Endodermal cell (in vitro differentiated cells): ENCODE measurements at places on chromosomes 6 and 20. TPM values are rescaled to one million over a fixed set of nuclear protein-coding genes. Genes with fewer than 3 reads are reported as not detected.
A peak's percentile ranks its signal among the peaks of the same experiment; 100 is the strongest.

DNA sequence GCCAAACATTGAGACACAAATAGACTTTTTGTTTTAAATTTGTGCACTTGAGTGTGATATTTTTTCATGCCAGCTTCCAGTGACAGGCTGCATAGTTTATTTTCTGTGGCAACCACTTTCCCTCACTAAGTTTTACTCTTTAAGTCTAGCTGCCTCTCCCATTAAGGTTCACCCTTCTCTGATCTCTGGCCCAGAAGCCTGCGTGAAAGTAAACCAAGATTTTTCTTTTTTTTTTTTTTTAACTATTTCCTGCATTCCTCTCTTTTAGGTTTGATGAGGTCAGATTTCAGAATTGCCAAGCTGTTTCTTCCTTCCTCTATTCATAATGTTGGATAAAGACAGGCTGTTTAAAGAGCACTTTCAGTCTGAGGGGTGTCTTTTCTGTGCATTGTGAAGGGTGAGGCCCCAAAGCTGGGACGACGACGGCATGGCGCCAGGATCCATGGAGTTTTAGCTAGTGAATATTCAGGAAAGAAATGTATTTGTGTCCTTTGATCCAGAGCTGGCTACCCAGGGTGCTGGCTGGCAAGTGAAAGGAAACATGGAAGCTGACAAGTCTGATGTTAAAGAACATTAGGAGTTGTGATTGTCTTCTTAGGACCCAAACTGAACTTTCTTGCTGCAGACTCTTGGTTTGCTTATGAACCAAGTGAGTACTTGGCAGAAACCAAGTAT lies 50.7 kb downstream of the DOK5 start:
- H3K27ac ChIP-seq: peak overlapping the region; percentile 86
- peak; percentile 50 for DNase-seq
- H3K27me3 ChIP-seq: no peaks in the 10 kb centered on the region
- no peak overlapping the region for H3K4me3 ChIP-seq

GRCh38 chr20:25223179-25223661 lies 24.7 kb upstream of the PYGB start:
- H3K36me3 ChIP-seq: peaks cover 28% of the 10 kb centered on the region
- H3K27ac ChIP-seq: peak overlapping the region; percentile 40
- peak; percentile 90 for DNase-seq

DNA sequence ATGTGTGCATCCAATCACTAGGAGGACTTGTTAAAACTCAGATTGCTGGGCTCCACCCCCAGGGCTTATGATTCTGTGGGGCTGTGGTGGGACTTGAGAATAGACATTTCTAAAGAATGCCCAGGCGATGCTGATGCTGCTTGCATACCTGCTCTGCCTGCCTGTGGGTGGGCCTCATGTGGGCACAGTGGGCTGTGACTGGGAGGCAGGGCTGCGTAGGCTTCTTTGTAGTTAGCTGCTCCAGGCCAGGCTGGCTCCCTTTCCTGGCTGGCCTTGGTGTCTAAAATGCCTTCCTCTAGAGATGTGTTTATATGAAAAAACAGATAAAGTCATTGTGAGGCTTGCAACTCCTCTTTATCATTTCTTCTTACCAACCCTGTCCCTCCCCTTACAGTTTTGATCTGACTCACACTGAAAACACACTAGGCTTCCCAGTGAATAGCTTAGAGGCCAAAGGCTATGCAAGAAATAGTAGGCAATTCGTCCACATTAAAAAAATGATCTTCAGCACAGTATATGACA lies 495.5 kb upstream of the MAP3K7 start:
- H3K4me1 ChIP-seq: peaks cover 16% of the 10 kb centered on the region
- H3K27me3 ChIP-seq: peaks cover 7% of the 10 kb centered on the region
- DNase-seq: peak; percentile 74
- H3K27ac ChIP-seq: no peak overlapping the region
- H3K4me3 ChIP-seq: no peak overlapping the region

DNA sequence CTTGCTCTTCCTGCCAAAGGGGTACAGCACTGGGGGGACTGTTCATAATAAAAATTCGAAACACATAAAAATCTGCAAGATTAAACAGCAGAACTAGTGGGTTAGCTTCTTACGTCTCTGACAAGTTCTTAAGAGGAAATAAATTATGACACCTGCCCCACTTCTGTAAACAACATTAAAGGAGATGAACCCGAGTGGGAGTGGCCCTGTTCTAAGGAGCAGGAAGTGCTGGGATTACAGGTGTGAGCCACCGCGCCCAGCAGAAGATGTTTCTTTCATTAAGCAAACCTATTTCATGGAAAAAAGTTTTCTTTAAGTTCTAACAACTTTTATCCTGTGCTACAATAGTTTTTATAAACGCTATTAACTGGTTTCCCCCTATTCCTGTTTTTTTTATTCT lies 24.6 kb downstream of the USP45 start:
- DNase-seq: no peak
- no peaks in the 10 kb centered on the region for H3K4me1 ChIP-seq
- H3K27ac ChIP-seq: no peak overlapping the region
- H3K36me3 ChIP-seq: peaks cover 26% of the 10 kb centered on the region

ATP9A gene
- total RNA-seq: 23.8 and 26.7 TPM in 2 replicates

DNA sequence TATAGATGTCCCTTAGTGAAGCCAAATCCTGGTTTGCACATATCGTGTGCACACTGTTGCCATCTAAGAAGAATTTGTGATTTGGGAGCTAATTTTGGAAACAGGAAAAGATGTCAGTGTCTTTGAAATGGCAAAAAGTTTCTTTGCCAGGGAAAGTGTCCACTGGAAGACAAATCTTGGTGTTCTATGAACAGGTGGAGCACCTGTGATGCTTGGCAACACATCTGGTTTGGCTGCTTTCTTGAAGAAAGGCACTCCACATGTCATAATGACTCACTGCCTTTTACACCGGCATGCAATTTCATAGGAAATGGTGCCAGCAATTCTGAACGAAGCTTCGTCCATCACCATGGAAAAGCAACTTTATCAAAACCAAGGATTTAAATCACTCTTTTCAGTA lies 1040.0 kb upstream of the MAP3K7 start:
- H3K27me3 ChIP-seq: no peaks in the 10 kb centered on the region
- no peak overlapping the region for H3K4me3 ChIP-seq
- H3K27ac ChIP-seq: no peak overlapping the region
- H3K4me1 ChIP-seq: no peaks in the 10 kb centered on the region
- H3K36me3 ChIP-seq: no peaks in the 10 kb centered on the region

BTBD3 gene
- 80.4 and 81.7 TPM in 2 replicates for total RNA-seq

GRCh38 chr6:128112494-128112893 lies 211.6 kb upstream of the THEMIS start:
- H3K36me3 ChIP-seq: no peaks in the 10 kb centered on the region
- no peak for DNase-seq
- no peak overlapping the region for H3K27ac ChIP-seq
- no peaks in the 10 kb centered on the region for H3K4me1 ChIP-seq

DNA sequence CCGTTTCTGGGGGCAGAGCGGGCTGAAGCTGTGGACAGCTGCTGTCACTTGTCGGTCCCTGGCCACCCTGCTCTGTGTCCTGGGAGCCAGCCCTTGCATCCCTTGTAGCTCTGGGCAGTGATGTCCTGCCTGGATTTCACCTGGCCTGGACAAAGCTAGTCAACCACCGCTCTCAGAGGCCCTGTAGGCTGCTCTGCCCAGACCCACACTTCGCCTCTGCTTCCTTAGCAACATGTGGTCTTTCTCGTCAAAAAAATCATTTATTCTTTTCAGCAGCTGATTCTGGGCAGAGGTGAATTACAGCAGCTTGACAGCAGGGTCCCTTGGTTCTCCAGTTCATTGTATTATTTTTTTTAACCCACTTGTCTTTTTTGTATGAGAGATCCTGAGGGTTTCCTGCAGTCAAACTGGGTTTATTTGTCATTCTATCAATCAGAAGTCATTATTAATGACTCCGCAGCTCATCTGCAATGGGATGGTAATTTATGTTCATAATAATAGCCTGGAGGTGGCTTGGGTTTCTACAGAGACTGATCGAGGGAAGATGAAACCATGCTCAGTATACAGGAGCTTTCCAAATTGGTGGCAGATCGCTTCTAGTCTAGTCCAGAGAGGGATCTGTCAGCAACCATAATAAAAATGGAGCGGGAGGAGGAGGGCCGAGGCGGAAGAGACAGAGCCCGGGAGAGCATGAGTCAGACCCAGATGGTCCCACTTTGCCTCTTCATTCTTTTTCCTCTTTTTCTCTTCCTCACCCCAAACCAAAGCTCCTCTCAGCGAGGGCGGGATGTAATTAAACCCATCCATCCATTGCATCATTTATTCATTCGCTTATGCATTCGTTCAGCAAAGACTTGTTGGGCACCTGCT lies 22.4 kb downstream of the EDN3 start:
- H3K36me3 ChIP-seq: no peaks in the 10 kb centered on the region
- no peak overlapping the region for H3K4me3 ChIP-seq
- peak overlapping the region; percentile 47 for H3K27ac ChIP-seq

GRCh38 chr6:125198398-125198937 lies 44.9 kb downstream of the TPD52L1 start:
- DNase-seq: no peak
- peaks cover 3% of the 10 kb centered on the region for H3K4me1 ChIP-seq
- H3K27ac ChIP-seq: no peak overlapping the region
- H3K36me3 ChIP-seq: no peaks in the 10 kb centered on the region
- no peak overlapping the region for H3K4me3 ChIP-seq

GRCh38 chr6:151512481-151512880 lies 18.7 kb downstream of the CCDC170 start:
- no peaks in the 10 kb centered on the region for H3K4me1 ChIP-seq
- no peak overlapping the region for H3K4me3 ChIP-seq
- H3K27me3 ChIP-seq: no peaks in the 10 kb centered on the region

HLA-A gene
- 212 and 223 TPM in 2 replicates for total RNA-seq

DNA sequence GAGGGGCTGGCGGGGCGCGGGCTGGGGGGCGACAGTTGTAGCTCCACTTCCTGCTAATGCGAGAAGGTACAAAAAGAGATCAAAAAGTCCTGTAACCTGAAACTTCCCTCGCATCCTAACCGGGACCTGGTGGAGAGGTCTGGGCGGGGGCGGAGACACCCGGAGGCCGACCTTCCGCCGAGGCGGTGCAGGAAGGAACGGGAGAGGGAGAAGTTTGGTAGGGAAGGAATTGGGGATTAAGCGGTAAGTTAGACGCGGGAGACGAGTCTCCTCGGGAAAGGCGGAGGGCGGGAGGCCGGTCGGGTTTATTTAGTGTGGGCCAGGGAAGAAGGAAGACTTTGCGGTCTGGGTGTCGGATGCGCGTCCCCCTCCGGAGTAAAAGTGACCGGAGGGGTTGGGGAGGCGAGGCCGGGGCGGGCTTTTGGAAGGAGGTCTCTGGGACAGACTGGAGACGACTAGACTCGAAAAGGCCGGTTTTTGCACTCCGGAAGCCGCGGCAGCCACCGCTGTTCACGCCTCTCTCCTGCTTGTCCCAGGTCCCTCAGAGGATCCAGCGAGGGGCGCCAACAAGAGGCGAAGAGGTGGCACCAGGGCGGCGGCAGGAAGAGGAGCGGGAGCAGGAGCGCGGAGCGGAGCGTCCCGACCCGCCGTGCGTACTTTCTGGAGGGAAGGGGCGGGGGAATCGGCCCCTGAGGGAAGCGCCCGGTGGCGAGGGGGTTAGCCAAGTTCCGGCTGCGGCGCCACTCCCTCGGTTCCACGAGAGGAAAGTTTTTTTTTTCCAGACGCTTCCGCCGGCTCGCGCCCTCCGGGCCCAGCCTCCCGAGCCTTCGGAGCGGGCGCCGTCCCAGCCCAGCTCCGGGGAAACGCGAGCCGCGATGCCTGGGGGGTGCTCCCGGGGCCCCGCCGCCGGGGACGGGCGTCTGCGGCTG lies 734 bp downstream of the TPBG start:
- no peaks in the 10 kb centered on the region for H3K27me3 ChIP-seq
- peak; percentile 89 for DNase-seq
- H3K4me3 ChIP-seq: peak overlapping the region; percentile 84
- H3K36me3 ChIP-seq: peaks cover 14% of the 10 kb centered on the region

- no peak overlapping the region for H3K4me3 ChIP-seq
- no peak overlapping the region for H3K27ac ChIP-seq
- no peaks in the 10 kb centered on the region for H3K27me3 ChIP-seq
- DNase-seq: peak; percentile 53
- no peaks in the 10 kb centered on the region for H3K36me3 ChIP-seq
Measured at GRCh38 chr6:145427232-145427631, 308.1 kb downstream of the EPM2A start.
